GM23338 (cell line): ENCODE measurements at places on chromosomes 12 and 14. TPM values are rescaled to one million over a fixed set of nuclear protein-coding genes. Genes with fewer than 3 reads are reported as not detected.

RNASE3 gene
- not detected in 2 replicates for total RNA-seq

SLCO1B1 gene
- total RNA-seq = 0.24 TPM in 1 of 2 replicates, not detected in the other

GPR84 gene
- total RNA-seq = not detected in 2 replicates

MSRB3 gene
- total RNA-seq = 1.1 and 1.7 TPM in 2 replicates

NRIP2 gene
- total RNA-seq = not detected in 2 replicates

ITPR2 gene
- total RNA-seq = 55.0 and 65.2 TPM in 2 replicates

CLEC9A gene
- not detected in 2 replicates for total RNA-seq

GLI1 gene
- 16.1 and 18.1 TPM in 2 replicates for total RNA-seq

ATP23 gene
- 14.7 and 22.4 TPM in 2 replicates for total RNA-seq

LRFN5 gene
- total RNA-seq = 6.3 and 6.8 TPM in 2 replicates

FOXG1 gene
- total RNA-seq = 0.10 and 0.12 TPM in 2 replicates

AQP2 gene
- 0.07 TPM in 1 of 2 replicates, not detected in the other for total RNA-seq

C12orf50 gene
- 0.03 TPM in 1 of 2 replicates, not detected in the other for total RNA-seq

APEX1 gene
- 216 and 247 TPM in 2 replicates for total RNA-seq

RERGL gene
- not detected in 2 replicates for total RNA-seq
